ENCODE measurements at places on chromosomes 5 and 9.

DNA sequence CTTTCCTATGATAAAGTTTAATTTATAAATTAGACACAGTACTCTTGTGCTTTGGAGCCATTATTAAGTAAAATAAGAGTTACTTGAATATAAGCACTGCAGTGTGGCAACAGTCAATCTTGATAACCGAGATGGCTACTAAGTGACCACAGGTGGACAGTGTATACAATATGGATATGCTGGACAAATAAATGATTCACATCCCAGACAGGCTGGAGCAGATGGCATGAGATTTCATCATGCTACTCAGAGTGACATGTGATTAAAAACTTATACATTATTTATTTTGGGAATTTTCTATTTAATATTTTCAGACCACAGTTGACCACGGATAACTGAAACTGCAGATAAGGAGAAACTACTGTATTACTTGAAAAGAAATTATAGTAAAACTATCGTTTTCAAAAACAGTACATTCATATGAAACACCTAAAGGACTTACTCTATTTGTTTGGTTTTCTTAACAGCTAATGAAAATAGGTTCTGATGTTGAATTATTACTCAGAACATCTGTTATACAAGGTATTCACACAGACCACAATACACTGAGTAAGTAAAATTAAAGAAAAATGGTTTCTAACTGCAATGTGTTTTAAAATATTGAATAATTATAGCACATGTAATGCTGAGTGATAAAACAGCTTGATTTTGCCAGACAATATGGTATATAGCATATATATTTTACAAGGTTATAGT is 16.0 kb downstream of the LYRM7 start:
- no peak for DNase-seq

DNA sequence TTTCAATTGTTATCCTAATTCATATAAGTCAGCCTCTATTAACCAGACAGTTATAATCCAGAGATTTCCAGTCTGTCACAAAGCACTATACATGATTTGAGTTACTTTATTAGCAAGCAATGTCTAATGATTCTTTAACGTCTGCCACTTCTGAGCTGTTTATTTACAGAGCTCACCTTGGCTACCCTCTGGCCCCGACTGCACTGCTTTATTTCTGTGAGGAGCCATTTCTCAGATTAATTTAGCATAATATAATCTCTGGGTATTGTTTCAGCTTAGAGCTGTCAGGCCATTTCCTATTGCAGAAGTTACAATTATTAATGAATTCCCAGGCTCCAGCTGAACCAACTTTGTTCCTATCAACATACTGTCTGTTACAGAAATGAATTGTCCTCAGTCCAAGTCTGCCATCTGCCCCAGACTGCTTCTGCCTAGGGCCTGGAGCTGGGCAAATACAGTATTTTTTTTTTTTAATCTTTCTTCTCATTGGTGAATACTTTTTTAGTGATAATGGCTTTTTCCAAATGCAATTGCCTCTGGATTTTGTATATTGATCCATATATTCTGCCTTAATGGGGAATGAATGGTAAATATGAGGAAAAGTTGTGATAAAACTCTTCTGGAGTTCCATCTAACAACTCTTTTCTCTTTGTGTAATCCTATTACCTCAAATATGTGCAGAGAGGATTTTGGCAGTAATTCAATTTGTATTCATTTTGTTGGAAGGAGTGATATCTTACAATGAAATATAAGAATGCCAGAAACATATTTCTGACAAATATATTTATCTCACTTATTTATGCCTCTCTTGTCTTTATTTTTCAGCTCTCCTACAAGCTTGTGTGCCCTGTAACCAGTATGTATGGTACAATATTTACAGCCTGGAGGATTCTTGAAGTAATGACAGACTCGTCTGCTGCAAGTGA is 104.7 kb downstream of the FOCAD start:
- no peak for DNase-seq

DNA sequence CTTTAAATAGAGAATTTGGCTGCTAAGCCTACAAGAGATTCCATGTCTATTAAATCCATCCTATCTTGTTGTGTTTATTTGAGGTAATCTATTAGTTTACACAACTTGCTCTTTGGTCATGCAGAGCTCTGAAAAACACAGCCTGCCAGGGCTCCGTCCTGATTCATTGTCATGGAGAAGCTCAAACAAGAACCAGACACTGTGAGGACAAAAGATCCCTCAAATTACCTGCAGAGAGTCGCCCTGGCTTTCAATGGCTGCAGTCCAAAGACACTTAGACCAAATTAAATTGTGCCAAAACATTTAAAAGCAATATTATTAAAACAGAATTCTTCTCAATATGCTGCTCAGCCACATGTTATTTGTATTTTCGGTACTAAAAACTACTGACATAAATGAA is 60.1 kb downstream of the CDH18 start:
- no peak for DNase-seq

DNA sequence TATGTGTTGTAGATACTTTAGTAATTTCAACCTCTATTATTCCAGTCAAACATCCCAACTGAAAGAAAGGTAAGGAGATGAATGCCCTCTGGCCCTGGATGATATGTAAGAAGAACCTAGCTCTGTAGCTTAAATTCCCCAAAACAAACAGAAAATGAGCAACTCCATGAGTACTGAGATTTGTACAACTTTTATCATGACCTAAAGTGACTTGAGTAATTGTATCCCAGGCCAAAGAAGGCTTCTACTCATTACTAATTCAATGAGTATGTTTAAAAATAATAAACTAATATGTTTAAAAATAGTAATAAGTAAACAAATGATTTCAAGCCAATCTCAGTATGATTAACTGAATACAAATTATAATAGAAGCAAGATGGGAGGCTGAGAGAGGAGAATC is 414.0 kb upstream of the ACTBL2 start:
- no peak for DNase-seq

- DNase-seq: no peak
These were observed 198.2 kb downstream of the SEMA5A start for GRCh38 chr5:9347541-9348295.

DNA sequence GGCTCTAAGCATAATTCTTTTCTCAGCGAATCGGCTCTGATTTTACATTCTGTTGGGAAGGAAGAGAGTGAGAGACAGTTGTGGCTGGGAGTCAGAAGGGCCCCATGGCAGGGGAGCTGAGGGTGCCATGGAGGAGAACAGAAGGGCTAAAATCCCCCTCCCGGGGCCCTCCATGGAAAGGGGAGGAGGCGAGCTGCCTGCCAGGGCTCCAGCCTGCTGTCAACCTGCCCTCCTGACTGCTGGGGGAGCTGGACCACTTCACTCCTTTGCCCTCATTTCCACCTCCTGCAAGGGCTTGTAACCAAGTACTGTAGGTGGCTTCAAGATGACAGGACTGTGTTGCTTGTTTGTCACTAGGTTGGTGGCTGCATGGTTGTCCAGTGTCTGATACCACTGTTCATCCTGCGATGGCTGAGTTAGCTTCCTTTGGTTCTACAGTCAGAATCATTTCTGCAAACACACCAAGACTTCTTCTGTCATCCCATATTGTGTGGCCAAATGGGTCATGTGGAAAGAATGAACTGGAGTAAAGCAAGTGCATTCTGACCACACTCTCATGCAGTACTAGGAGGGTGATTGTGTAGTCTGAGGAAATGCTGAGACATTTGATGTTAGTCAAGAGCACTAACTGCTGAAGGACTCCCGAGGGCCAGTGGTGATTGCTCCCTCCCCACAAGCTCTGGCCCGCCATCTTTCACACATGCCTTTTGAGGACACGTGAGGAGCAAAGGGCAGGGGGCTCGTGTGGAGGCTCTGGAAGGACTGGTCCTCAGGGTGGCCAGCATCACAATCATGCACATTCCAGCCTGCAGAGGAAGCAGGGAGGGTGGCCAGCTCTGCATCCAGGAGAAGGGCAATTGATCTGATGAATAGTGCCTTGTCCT is 307.2 kb downstream of the GADD45G start:
- no peak for DNase-seq

DNA sequence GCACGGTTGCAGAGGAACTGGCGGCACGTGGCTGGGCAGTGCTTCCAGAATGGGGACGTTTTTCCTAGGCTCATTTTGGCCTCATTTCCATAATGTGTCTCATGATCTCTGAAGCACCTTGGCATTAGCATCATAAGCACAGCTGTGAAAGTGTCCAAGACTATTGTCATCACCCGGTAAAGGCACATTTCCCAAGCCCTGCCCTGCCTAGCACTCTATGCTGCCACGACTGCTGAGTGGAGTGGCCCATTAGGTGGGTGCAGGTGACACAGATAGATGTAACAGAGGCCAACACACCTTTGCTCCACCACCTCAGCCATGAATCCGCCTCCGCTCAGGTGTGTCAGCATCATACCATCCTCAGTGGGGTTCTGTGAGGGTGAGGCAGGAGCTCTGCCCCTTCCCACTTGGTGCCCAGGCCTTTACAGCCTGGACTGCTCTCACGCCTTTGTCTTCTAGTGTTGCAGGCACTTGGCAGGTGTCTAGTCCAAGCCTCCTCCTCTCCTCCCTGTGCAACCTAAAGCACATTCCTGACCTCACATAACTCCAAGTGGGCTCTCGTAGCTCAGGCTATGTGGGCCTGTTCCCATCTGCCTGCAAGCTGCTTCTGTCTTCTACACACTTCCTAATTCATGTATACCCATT is 213.0 kb downstream of the FSTL4 start:
- DNase-seq: no peak

- no peak for DNase-seq
These were observed 220.2 kb upstream of the DMRT1 start for GRCh38 chr9:621201-621855.

DNA sequence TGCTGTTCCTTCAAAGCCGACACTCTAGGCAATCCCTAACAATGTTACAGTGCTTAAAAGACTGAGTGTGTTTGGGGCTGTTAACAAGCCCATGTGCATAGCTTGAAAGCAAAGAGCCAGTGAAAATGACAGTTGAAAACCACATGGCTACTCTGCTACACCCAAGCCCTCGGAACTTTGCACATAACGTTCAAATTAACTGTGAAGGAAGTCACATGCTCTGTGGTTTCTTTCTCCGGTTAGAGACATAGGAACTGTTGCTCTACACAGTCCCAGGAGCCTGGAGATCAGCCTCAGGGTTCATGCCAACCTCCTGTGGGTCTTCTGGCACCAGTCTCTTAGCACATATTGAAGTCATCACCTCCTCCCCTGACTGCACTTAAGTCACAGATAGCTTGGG is 51.1 kb downstream of the C9orf152 start:
- DNase-seq: peak; percentile 63

- DNase-seq: no peak
These were observed 31.8 kb downstream of the SPATA31C2 start for GRCh38 chr9:88106492-88106891.

Measured in CD4-positive, alpha-beta T cell treated with Interferon alpha-2 for 1 hour (primary cell).